Muscle of arm (tissue), 14 donors: ENCODE measurements at places on chromosomes 3 and 15.

GRCh38 chr15:96075895-96076294, 254.6 kb upstream of the NR2F2 start:
- DNase-seq, result no peak

- DNase-seq, result no peak
Observed at GRCh38 chr3:122233101-122233952, 49.9 kb downstream of the CASR start.

DNA sequence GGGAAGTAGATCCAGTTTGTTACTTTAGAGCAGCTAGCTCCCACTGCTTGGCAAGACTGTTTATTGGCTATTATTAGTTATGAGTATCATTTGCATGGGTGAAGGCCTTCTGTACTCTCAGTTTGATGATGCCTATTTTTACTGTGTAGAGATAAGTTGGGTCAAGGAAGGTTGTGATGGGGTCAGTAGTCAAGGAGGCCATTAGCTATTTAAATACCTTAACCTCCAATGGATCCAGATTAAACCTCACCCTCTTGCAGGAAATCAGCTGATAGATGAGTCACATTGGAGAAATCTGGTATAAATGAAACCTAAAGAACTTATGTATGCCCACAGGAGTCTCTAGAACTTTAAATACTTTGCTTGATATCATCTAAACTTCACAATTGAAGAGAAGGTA, 45.0 kb downstream of the THBS1 start:
- no peak for DNase-seq

DNA sequence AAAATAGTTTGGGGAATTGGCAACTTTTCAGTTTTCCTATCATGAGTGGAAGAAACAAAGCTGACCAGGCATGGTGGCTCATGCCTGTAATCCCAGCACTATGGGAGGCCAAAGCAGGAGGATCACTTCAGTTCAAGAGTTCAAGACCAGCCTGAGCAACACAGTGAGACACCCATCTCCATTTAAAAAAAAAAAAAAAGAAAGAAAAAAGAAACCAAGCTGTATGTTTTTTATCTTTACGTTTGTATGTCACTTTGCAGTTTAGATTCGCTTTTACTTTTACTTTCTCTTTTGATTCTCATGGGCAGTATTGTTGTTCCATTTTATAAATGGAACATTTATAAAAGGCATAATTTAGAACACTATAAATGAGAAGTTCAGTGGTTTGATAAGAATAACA, 31.2 kb upstream of the TNIK start:
- no peak for DNase-seq

DNA sequence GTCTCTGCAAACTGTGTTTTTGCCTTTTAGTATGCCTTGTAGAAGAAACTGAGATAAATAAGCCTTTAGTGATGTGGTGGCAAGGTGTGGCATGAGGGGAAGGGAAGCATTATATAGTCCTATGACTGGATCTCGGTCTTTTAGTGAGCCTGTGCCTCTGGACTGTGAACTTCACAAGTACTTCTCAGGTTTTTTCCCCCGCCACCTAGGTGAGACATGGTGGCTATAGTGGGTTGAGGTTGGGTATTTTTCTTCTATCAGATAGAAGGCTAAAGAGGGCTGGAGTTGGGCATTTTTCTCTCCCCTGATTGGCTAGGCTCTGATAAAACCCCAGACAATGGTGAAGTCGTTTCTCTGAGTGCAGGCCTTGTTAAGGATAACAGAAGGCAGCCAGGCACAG, 38.7 kb upstream of the ZFAND6 start:
- DNase-seq, result no peak

DNA sequence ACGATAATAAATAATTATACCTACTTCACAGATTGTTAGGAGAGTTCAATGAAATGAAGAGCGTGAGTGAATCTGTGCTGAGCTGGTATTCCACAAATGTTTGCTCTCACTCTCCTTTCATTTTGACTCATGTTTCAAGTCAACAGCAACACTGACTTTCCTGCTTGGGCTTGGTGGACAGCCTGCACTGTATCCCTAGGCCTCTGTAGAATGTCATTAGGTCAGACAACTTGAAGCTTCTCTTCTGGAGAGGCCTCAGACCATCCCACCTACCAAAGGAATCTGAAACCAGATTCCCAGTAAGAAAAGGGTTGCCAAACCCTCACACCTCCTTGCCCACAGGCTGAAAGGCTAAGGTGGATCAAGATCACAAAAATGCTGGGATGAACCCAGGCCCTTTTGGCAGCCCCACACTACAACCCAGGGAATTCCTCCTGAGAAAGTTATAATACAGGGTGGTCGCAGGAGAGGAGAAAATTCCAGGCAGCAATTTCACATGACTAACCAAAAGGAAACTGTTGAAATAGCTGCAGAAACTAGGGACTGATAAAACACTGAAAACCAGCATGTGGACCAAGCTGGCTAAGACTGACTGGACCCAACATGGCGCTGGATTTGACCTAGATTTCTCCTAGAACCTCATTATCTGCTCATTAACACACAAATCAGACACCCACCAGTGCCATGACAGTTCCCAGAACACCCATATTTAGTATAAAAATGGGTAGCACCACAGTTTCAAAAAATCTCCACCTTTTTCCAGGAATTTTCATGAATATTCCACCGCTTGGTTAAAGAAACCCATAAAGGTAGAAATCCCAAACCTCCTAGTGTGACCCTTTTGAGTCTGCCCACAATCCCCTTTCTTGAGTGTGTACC, 57.0 kb upstream of the ZNF148 start:
- no peak for DNase-seq

GRCh38 chr3:49316696-49317457, 23.0 kb downstream of the USP4 start:
- no peak for DNase-seq

- DNase-seq, result no peak
Observed at GRCh38 chr15:44447772-44448376, 20.4 kb downstream of the CTDSPL2 start.

DNA sequence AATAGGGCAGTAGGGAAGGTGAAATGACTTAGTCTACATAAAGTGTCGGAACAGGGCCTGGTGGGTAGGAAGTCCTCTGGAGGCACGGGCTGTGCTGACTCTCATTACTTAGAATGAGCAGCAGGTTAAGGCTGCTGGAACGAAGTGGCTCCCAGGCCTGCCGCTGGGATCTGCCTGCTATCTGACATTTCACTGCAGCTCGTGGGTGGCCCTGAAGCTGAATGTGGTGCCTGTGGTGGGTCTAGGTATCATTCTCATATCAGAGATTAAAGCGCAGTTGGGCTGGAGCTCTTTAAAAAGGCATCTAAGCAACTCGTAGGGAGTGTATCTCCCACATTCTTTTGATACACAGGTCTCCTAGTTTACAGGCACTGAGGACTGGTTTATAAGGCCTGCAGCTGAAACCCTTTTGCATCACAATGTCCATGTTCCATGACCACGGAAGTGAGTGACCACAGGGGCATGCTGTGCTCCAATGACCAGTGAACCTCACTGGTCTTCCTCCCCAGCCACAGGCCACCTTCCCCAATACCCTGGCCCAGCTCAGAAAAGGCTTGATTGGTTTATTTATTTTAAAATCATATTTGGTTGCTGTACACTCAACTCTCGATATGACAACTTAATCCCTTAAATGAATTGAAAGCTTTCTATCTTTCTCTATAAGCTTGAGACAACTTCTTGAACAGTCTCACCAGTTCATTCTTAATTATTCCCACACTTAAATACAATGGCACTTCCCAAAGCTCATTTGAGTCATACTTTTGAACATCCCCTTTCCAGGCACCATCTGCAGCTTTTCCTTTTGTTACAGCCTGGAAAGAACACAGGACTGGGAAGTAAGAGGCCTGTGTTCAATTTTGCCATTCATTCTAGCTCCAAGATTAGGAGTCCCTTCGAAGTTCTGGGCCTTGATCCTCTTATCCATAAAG, 19.0 kb downstream of the ADAMTS9 start:
- DNase-seq, result no peak

- no peak for DNase-seq
Observed at GRCh38 chr3:14274999-14275961, 96.7 kb downstream of the LSM3 start.

DNA sequence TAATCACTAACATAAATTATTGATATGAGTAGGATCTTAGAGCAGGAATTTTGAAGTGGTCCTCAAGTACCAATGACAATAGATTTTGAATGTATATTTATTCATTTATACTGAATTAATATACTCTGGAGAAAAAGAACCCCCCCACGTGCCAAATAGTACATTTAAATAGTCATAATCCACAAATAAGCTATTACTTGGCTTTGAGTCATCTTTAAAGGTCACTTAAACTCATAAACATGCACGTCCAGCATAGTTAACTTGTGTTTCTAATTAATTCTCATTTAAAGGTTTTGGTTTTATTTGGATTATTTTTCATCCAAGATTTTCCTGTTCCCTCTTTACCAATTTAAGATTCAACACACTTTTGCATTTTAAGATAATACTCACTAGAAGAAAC, 35.1 kb downstream of the FGF7 start:
- no peak for DNase-seq

GRCh38 chr3:61236556-61236955, 14.7 kb downstream of the FHIT start:
- DNase-seq, result no peak

DNA sequence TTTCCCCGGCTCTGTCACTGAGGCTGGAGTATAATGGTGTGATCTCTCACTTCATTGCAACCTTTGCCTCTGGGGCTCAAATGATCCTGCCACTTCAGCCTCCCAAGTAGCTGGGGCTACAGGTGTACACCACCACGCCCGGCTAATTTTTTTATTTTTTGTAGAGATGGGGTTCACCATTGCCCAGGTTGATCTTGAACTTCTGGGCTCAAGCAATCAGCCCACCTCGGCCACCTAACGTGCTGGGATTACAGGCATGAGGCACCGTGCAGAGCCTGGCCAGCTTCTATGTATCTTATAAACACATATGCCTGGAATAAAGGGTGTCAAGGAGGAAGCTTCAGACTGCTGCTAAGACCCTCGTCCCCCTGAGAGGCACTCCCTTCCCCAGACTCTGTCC, 4.2 kb downstream of the ZNF589 start:
- no peak for DNase-seq

DNA sequence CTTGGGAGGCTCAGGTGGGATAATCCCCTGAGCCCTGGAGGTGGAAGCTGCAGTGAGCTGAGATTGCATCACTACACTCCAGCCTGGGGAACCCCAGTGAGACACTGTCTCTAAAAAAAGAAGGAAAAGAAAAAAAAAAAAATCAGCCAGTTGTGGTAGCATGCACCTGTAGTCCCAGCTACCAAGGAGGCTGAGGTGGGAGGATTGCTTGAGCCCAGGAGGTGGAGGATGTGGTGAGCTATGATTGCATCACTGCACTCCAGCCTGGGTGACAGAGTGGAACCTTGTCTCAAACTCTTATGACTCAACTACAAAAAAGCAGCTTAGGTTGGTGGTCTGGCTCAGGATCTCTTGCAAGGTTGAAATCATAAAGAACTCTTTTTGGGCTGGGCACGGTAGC, 19.3 kb upstream of the GPX1 start:
- DNase-seq, result no peak

DNA sequence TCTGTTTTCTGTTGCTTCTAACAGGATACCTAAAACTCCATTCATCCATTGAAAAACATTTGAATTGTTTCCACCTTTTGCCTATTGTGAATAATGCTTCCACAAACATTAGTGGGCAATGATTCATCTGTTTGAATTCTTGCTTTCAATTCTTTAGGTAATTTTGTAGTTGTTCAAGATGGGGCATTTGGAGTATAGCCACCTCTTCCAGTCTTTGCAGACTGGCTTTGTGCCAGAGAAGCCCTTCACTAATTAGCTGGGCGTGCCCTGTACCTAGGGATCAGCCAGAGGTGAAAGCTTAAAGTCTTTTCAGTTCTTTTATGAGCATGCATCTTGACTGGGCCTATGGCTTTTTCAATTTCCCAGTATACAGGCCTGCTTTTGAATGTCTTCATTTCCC, 10.9 kb downstream of the RTP1 start:
- no peak for DNase-seq

DNA sequence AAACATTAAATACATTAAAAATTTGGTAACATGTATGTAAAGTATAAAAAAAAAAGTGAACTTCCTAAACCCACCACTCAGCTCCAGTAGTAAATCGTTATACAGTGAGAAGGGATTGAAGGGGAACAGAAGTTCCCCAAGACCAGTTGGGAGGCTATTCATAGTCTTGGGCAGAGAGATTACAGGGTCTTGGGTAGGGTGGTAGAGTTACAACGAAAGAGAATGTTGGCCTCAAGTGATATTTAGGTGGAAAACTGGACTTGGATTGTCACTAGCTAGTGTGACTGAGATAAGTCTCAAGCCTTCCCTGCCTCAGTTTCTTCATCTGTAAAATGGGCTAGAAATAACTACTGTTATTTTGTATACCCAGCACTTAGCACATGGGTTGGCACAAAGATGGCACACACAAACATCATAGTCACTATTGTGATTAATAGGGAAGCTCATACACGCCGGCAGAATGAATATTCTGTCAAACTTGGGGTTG, 431 bp upstream of the YEATS2 start:
- DNase-seq, result no peak

- no peak for DNase-seq
Observed at GRCh38 chr3:197167549-197167948, 130.9 kb downstream of the DLG1 start.

- DNase-seq, result no peak
Observed at GRCh38 chr3:143875546-143875945, 27.3 kb upstream of the SLC9A9 start.

GRCh38 chr3:4297486-4297885, 5.7 kb upstream of the SETMAR start:
- no peak for DNase-seq

DNA sequence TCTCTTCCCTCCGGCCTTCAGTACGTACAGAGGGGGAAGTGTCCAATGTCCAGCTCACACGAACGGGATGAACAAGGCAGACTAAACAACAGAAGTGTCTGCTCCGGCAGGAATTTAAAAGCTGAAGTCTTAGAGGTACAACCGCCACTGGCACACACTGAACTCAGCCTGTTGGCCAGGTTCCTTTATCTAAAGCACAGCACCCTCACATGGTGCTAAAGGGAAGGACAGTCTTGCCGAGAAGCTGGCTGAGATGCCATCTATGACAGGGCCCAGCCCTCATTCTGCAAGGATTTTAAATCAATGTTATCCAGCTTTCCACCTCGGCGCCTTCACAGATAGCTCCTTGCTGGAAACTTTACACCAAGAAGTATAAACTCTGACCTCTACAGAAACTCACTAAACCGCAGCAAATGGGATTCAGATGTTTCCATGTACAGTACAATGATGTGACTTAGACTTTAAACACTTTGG, 2.8 kb downstream of the ADAMTS17 start:
- peak; percentile 74 for DNase-seq

DNA sequence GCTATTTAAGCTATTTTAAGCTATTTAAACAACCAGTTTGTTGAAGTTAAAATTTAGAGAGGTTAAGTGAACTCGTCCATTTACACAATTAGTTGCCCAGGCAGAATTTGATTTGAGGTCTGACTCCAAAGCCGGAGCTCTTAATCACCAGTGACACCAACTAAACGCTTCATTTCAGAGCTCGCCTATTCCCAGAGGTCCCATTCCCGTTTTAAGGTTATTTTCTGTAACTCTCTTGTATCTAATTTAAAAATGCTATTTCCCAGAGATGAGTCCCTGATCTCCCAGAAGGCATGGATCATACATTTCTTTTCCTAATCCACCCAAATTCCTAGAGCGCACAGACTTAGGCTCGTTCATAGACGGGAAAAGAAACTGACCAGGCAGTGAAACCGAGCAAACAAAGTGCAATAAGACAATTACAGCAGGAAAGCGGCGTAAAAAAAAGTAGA, 904 bp upstream of the MCTP2 start:
- DNase-seq, result no peak
